ENCODE measurements at places on chromosomes 11 and 22.
A peak's percentile ranks its signal among the peaks of the same experiment; 100 is the strongest.

GRCh38 chr11:119789766-119790407 lies 60.9 kb upstream of the NECTIN1 start:
- DNase-seq, result no peak

DNA sequence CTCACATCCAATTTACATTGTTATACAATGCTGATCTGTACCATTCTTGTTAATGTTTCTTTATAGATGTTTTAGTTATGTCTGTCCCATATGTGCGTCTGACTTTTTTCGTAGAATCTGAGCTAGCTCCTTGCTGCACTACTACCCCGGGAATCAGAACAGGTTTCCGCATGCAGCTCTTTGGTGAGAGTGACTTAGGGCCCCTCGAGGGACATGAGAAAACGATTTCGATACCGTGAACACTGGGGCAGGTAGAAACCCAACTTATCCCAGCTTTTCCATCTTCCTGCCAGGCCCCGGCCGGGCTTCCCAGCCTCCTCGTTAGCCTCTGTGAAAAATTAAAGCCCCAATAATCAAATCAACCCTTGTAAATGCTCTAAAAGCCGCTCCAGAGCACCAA lies 23.4 kb upstream of the PKNOX2 start:
- no peak for DNase-seq

- no peak for DNase-seq
Observed at GRCh38 chr11:123405123-123405592, 24.9 kb upstream of the GRAMD1B start.

- DNase-seq, result no peak
Observed at GRCh38 chr22:49229483-49230193, 598.0 kb downstream of the BRD1 start.

DNA sequence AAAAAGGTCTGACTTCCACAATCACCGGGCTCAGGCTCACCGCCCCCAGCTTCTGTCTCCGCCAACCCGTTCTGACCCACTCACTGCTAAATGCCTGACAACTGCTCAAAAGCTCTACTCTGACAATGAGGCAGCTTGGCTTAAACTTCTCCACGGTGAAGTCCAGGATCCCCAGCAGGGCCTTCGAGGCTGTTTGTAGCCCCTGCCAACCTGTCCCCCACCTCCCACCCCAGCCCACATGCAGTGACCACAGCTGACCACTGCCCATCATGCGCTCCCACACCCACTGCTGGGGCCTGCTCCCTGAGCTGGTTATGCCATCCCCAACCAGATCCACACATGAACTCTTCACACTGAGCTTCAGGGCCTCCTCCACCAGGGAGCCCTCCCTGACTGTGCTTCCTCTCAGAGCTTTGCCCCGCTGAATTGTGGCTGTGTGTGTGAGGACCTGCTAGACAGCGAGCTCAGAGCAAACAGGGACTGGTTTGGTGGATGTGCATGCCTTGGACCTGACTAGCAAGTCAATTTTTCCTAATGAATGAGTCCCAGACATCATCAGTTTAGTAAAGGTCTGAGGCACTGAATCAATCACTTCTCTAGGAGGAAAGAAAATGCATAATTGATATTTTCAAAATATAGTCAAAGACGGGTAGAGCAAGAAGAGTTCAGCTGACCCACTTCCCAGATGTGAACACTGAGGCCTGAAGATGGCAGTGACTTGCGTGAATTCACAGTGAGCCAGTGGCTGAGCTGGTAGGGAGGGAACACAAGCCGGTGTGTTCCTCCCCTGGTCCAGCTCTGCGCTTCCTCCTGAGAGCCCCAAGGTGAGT lies 7.7 kb downstream of the LRRC32 start:
- DNase-seq, result peak; percentile 5

- peak; percentile 26 for DNase-seq
Observed at GRCh38 chr11:18802381-18803257, 11.0 kb upstream of the PTPN5 start.

DNA sequence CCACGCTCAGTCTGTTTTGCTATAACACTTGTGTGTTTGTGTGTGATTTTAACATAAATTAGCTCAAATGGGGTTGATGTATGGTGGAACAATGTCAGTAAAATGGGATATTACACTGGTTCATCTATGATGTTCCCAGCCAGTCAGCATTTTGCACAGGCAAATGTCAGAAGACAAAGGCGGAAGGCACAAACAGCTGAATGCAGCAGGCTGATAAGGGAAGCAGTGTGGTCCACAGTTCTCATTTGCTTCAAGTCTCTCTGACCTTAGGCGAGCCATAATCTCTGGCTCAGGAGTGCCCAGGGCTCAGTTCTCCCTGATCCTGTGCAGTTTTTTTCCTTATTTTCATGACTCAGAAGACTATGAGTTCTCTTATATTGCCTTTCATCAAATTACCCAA lies 102.7 kb downstream of the FAR1 start:
- no peak for DNase-seq

GRCh38 chr11:132037467-132037862 lies 667.0 kb downstream of the NTM start:
- no peak for DNase-seq

DNA sequence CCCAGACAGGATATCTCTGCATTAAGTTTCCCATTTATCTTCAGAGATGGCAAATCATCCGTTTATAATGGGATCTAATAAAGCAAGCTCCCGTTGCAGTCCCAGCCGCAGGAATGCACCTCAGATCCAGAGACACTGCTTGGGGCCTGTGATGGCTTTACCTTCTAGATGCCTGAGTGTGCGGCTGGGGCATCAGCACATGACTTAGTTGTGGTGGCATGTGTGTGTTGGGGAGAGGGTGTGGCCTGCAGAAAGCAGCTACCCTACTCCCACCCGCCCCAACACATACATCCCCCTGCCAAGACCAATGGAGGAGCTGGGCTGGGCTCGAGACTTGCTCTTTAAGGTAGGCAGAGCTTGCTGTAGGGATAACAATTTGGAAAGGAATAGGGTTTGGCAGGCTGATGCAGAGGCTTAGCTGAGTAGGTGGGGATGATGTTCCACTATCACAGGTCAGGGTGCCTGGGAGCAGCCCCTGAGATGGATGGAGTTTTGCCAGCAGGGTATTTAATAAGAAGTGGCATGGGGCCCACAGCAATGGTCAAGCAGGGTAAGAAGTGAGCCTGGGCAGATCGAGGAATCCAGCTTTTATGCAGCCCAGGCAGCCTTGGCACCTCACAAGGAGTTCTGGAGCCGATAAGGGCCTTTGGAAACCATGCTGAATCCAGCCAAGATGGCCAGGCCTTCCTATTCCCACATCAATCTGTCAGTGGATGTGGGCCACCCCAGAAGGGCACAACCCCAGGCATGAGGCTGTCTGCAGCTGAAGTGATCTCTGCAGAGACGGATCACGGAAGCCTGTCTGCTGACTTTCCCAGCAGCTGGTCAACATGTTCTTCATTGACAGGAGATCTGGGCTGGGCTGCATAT lies 601.3 kb downstream of the BUD13 start:
- no peak for DNase-seq

DNA sequence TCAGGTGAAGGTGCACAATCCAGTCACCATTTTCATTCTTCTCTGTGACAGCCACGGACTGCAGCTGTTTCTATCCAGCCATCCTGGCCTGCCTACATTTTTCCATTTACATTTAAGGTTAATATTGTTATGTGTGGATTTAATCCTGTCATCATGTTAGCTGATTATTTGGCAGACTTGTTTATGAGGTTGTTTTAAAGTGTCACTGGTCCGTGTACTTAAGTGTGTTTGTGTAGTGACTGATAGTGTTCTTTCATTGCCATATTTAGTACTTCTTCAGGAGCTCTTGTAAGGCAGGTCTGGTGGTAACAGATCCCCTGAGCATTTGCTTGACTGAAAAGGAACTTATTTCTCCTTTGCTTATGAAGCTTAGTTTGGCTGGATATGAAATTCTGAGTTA lies 364.2 kb downstream of the JRKL start:
- no peak for DNase-seq

DNA sequence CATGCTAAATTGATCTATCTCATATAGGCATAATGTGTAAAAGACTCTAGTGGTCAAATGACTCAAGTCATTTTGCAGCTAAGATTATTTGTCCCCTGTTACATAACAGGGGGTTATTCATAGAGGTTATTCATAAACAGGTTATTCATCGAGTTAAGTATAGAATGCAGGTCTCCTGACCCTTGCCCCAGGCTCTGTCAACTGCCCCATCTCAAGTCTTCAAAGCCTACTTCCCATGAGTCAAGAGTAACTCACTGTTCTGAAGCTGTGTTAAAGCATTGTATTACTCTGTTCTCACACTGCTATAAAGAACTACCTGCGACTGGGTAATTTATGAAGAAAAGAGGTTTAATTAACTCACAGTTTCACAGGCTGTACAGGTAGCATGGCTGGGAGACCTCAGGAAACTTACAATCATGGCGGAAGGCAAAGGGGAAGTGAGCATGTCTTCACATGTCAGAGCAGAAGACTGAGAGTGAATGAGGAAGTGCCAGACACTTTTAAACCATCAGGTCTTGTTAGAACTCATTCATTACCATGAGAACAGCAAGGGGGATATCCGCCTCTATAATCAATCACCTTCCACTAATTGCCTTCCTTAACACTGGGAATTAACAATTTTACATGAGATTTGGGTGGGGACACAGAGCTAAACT lies 226.2 kb upstream of the BLID start:
- DNase-seq, result no peak
